ENCODE measurements at places on chromosomes 5 and 9. TPM values are rescaled to one million over a fixed set of nuclear protein-coding genes. Genes with fewer than 3 reads are reported as not detected.

The PCDHGA8 gene
- 0.40 TPM for polyA plus RNA-seq

The RPL37 gene
- 1,836 TPM for polyA plus RNA-seq

The SLC34A3 gene
- 0.37 TPM for polyA plus RNA-seq

DNA sequence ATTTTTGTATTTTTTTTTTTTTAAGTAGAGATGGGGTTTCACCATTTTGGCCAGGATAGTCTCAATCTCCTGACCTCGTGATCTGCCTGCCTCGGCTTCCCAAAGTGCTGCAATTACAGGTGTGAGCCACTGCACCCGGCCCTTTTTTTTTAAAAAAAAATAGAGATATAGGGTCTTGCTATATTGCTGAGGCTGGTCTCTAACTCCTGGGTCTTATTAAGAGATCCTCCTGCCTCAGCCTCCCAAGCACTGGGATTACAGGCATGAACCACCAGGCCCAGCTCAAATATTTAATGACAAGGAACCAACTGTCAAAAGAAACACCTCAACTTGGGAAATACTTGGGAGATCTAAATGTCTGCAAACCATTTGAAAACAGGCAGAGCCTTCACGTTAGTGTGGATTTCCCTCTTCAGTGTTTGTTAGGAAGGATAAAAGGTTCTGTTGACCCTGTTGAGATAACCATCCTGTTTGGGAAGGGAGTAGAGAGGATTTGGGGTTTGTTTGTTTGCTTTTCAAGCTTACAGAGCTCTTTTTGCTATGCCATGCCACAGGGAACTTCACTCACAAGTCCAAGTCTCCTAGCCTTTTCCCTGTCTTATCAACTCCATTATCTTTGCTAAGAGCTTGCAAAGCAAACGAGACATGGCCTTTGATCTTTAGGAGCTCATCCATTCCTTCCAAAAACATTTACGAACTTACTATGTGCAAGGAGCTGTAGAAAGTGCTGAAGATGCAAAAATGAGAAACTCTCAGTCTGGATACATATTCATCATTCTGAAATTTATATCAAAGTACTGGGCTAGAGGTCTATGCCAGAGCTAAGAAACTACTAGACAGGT is 7.5 kb downstream of the FAXDC2 start:
- no peak for DNase-seq

GRCh38 chr9:18473652-18474279 is at the start of gene ADAMTSL1:
TSS of gene ADAMTSL1 (plus strand) at chr9:18474153. CDS start at chr9:18474233, 80 bp downstream.
- peak; percentile 51 for DNase-seq

Data from left renal pelvis (tissue), 4 donors.